ENCODE measurements at places on chromosomes 4 and X.

- DNase-seq = no peak
Measured at GRCh38 chrX:155071694-155072280, 479 bp downstream of the BRCC3 start.

DNA sequence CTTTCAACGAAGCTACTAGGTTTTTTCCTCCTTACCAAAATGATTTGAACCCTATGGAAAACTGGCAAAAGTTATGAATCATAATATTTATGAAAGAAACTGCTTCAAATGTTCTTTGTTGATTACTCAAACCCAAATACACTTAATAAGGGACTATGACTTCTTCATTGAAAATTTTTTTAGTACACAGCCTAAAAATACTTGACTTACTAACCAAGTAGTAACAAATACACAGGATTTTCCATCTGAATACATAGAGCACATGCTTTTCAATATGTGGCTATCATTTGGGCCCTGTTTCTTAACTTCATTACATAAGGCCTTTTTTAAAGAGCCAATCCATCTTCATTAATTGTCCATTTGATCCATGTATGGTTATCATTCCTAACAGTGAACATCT lies 171.5 kb downstream of the FBXW7 start:
- no peak for DNase-seq

DNA sequence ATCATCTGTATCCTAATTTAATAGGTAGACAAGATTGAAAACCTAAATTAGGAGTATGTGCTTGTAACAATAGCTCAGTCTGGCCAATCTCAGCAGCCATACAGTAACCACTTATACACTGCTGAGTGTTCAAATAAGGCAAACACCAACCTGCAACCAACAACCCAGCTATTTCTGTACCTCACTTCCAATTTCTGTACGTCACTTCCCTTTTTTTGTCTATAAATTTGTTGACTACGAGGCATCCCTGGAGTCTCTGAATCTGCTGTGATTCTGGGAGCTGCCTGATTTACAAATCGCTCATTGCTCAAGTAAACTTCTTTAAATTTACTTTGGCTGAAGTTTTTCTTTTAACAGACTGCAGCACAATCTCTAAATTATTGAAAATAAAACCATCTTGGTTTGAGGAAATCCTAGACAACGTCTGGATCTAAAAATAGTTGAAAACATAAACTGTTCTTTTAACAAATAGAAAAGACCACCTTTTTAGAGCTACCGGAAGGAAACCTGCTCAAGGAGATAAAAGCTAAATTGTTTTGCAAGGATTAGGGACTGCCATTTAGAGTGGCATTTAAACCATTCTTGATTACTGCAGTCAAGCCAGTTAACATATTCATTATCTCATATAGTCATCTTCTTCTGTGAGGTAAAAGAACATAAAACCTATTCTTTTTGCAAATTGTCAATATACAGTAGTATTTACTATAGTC lies 778.1 kb downstream of the SH3BGRL start:
- DNase-seq = no peak

GRCh38 chr4:168558599-168558998 lies 61.7 kb downstream of the PALLD start:
- no peak for DNase-seq

DNA sequence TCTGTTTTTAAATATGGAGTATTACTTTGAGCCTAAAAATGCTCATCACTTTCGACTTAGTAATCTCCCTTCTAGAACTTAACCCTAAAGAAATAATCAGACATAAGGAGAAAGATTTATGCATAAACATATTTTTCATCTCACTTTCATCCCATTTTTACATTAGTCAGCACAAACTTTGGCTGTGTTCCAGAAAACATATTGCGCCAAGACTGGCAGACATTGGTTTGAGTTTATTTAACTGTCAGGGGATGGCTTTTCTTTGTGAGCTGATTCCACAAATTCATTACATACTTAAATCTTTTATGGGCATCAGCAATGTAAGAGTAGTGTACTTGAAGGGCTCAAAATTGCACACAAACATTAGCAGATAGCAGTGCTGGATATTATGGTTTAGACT lies 23.7 kb downstream of the MAOA start:
- no peak for DNase-seq

DNA sequence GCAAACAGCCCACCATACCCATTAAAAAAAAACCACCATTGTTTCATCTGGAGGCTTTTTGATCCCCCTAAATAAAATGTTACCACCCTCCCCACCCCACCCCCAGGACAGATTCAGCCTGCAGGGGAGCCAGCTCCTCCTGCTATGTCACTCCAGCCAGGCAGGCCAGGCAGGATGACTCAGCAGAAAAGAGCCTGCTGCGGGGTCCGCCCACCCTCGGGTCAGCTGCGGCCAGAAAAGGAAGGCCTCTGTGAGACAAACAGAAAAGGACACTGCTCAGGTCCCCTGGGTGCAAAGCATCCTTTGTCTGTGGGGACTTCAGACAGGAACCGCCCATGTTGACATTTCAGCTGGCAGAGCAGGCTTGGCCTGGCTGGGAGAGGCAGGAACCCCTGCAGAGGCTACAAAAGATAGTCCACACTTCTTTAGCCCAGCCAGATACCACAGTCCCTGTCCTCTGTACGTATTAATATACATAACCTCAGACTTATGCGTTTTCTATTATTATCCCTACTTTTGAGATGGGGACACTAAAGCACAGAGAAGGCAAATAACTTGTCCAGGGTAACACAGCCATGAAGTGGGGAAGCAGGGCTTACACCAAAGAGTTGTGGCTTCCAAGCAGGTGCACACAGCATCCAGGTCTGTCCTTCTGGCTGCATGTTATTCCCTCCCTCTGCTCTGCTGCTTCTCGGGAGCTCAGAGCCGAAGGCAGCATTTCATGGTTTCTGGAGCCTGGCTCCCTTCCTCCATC lies 147.7 kb downstream of the CPEB2 start:
- DNase-seq = peak; percentile 2

DNA sequence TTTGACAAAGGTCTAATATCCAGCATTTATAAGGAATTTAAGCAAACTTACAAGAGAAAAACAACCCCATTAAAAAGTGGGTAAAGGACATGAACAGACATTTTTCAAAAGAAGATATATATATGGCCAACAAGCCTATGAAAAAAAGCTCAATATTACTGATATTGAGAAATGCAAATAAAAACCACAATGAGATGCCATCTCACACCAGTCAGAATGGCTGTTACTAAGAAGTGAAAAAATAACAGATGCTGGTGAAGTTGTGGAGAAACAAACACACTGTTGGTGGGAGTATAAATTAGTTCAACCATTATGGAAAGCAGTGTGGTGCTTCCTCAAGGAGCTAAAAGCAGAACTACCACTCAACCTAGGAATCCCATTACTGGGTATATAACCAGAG lies 91.6 kb upstream of the EFHC2 start:
- DNase-seq = no peak

GRCh38 chrX:18294893-18295292 lies 59.6 kb downstream of the SCML2 start:
- no peak for DNase-seq

DNA sequence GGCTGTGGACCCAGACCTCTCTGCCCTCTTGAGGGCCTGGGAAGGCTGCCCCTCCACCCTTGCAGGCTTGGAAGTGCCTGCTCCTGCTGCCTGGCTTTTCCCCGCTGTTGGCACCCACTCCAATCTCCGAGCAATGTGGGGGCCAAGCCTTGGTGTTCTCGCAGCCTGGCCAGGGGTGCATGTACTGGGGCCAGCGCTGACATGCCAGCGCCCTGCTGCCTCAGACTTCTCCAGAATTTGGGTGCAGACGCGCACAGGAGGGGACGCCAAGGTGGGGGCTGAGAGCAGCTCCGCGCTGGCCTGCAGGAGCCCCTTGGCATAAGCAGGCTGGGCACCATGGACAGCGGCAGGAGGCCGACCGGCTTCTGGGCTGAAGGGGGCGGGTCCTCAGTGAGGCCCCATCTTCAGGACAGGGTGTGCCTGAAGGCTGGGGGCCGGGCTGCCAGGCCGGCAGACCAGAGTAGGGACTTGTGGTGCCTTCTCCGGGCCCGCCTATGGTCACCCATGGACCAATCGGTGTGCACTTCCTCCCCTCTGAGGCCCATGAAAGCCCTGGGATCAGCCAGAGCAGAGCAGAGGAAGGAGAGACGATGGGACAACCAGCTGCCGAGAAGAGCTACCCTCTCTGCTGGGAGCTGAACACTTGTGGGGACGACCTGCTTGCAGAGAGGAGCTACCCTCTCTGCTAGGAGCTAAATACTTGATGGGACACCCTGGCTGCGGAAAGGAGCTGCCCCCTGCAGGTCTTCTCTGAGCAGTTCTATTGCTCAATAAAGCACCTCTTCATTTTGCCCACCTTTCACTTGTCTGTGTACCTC lies 118.3 kb downstream of the DNAAF6 start:
- peak; percentile 20 for DNase-seq

DNA sequence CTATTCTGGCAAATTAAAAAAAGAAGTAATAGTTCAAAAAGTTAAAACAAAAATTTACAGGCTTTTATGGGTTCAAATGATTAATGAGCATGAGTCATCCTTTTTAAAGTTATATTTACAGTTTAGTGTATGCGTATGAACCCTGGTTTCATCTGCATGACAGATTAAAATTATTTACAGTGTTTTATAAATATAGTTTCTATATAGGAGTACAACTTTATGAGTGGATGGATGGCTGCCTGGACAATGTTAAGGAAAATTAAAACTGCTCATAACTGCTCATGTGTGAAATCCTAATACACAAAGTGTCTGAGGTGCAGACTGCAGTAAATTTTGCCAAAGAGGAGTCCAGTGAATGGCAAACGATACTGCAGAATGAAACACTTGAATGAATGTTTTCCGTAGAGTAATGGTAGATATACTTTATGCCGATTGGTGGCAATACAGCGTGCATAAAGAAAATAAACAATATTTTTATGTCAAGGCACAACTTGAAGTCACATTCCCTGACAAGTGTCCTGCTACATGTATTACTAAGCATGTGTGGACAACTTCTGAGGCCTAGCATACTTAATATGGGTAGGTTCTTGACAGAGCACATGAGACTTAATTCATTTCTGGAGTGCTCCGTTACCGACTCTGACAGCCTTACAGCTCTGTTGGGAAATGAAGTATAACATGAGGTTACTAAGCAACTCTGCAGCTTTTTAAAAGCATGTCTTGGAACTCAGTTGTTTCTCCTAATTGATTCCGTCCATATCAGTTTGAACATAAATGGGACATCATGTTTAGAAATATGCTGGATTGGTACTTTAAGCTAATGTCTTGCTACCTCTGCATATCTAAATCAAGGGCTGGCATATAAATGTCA lies 985.6 kb upstream of the PCDH7 start:
- DNase-seq = no peak

DNA sequence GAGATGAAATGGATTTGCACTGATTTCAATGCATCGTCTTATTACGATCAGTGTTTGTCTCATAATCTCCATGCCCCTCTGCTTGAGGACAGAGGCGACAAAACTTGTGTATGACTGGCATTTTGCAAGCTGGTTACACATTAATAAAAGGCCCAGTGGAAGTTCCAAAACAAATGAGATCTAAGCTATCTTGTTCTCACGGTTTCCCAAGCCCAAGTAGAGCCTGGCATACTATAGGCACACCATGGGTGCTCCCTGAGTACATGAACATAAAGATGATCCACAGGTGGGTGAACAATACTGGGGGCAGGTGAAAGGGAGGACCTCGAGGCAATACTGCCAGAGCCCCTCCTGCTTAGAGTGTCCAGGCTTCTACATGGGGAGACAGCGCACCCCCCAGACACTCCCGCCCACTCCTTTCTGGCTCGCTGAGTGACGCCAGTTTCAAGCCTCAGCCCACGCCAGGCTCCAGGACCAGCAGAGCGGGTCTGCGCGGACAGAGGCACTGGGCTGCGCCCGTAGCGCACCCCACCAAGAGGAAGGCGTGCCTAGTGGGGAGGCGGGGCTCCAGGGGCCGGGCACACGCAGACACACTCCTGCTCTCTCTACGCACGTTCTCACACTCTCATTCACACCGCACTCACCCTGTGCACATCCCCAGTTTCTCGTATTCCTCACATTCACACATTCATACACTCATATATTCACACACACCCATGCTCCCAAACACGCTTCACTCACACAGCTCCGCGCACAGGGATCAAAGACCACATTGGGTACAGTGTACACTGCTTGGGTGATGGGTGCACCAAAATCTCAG lies 8.9 kb upstream of the GSX2 start:
- DNase-seq = no peak

DNA sequence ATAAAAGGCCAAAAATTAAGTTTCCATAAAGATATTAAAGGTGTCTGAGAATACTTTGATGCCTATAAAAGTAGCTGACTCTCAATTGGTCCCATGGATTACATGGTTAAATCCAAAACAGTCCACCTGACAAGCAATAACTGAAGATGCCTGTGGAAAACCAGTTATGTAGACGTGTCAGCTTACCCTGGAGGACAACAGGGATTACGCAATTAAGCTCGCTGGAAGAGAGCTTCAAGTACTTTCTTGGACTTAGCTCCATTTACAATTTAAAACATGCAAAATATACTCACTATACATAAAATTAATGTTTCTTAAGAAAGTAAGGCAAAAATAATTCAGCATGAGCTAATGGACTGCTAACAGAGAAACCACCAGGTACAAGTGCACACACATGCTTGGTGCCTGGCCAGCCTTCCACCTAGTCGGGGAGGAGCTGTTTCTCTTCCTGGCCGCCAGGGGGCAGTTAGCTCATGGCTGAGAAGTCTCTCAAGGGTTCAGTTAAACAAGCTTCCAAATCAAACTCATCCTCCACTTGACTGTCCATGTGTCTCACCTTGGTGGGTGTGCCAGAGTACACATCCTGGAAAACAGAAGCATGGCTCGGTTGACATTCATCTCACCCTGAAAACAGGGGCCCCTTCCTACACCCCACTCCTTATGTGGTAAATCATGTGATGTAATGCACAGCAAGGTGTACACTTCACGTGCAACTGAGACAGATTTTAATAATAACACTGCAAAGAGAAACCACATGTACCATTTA lies 9.2 kb upstream of the FAM53A start:
- DNase-seq = peak; percentile 81

GRCh38 chrX:54564936-54565335 lies 34.9 kb downstream of the GNL3L start:
- DNase-seq = no peak

GRCh38 chr4:24032371-24032989 lies 142.6 kb upstream of the PPARGC1A start:
- DNase-seq = no peak

- no peak for DNase-seq
Measured at GRCh38 chr4:147530723-147531122, 49.8 kb downstream of the EDNRA start.

DNA sequence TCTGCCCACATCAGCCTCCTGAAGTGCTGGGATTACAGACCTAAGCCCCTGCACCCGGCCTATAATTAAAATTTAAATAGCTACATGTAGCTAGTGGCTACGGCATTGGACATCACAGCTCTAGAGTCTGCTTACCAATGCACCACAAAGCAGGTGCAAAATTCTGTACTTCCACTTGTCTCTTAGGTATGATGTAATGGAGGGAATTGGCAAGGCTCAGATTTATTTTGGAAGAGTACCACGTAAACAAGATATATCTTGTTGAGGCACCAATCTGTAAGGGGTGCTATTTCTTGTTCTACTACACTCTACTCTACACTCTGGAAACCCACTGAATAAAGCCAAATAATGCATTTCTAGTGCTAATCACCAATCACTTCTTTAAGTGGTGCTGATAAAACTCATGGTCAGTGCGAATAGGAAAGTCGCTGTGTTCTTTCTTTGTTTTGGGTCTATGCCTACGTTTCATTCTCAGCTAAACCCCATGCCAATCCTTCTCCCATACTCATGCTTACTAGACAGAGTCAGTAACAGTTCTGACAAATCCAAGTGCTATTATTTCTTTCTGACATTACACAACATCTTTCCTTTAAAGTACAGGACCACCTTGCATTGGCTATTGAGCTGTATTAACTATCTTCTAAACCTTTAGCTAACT lies 92.3 kb downstream of the GC start:
- no peak for DNase-seq

Data from stimulated activated CD4-positive, alpha-beta T cell treated with anti-CD3 and anti-CD28 coated beads, Interleukin-2, amount 100 ng/mL, for 24 hours (primary cell).